Smooth muscle cell of the brain vasculature (primary cell): ENCODE measurements at places on chromosomes 1 and 21.

- DNase-seq, result no peak
These were observed 44.9 kb upstream of the BARHL2 start for GRCh38 chr1:90761781-90762589.

DNA sequence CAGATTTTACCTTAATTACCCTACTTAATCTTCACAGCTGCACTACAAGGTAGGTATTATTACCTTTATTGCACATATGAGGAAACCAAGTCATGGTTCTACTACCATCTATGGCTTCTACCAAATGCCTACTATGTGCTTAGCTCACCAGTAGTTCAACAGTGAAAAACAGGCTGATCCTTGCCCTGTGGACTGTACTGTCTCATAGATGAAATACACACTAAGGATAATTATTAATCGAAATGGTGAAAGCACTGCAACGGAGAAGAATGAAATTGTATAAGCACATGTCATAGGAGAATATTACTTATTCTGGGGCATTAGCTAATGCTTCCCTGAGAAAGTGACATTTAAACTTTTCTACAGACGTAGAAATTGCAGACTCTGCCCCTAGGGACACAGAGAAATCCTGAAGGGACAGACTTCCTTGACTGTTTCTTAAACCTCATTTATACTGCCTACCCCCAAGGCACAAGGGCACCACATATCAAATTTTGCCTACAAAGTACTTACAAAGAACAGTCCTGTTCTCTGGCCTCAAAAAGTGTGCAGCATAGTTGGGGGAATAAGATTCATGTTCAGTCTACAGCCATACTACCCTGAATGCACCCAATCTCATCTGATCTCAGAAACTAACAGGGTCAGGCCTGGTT, 148.4 kb upstream of the ZC3H11B start:
- no peak for DNase-seq

DNA sequence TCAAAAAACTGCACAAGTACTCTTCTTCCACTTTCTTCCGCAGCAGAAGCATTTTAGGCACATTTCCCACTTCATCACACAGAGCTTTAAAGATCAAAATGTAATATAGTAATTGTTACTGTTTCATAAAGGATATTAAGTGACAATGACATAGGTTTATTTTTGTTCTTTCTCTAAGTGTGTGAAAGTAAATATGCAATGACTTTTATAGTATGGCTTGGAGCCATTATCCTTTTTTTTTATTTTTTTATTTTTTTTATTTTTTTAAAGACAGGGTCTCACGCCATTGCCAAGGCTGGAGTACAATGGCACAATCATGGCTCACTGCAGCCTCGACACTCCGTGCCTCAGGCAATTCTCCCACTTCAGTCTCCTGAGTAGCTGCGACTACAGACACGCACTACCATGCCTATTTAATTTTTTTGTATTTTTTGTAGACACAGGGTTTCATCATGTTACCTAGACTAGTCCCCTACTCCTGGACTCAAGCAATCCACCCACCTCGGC, 7.0 kb downstream of the TRIM33 start:
- DNase-seq, result no peak

- DNase-seq, result no peak
These were observed 220.3 kb upstream of the NFIA start for GRCh38 chr1:60861961-60862567.

DNA sequence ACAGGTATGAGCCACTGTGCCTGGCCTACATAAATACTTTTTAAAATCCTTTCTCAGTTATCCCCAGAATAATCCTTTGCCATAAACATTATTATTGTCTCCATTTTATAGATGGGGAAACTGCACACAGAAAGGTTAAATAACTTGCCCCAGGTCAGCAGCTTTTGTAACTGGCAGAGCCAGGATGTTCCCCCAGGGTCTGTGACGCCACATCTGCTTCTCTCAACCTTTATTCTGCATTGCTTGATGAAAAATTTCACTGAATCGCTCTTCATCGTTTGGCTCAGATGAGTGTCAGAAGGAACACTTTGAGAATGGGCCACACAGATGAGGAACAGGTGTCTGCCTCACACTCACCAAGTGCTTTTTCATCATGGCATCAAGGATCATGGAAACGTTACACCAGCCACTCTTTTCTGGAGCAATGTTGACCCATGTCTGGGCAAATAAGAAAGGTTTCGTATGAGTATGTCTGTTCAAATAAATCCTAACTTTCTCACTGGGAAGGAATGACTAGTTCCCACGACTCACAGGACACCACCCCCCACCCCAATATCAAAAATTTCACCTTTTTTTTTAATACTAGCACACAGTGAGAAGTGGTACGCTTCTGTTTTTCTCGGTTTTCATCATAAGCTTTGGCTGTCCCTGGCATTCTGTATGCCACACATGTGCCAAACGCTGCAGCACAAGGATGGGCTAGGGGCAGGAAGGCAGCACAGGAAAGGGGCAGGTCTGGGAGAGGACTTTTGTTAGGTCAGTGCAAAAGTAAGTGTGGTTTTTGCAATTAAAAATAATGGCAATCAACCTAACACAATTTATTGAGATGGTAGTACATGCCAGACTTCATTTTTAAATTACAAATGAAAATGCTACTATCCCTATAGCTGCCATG, 9.0 kb upstream of the PTGFRN start:
- no peak for DNase-seq

DNA sequence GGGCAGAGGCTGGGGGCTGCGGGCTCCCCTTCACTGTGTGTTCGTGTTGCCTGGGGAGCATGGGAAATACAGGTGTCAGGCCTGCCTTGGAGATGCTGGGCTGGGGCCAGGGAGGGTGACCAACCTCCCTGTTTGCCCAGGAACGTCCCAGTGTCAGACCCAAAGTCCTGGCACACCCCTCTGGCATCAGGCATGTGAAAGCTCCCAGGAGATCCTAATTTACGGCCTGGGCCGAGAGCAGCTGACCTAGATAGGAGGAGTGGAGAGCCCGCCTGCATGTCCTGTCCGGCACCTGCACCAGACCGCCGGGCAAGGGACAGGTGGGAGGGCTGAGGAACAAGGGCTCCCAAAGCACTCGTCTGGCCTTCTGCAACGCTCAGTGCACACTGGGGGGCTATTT, 124.8 kb downstream of the PRDM16 start:
- DNase-seq, result no peak

DNA sequence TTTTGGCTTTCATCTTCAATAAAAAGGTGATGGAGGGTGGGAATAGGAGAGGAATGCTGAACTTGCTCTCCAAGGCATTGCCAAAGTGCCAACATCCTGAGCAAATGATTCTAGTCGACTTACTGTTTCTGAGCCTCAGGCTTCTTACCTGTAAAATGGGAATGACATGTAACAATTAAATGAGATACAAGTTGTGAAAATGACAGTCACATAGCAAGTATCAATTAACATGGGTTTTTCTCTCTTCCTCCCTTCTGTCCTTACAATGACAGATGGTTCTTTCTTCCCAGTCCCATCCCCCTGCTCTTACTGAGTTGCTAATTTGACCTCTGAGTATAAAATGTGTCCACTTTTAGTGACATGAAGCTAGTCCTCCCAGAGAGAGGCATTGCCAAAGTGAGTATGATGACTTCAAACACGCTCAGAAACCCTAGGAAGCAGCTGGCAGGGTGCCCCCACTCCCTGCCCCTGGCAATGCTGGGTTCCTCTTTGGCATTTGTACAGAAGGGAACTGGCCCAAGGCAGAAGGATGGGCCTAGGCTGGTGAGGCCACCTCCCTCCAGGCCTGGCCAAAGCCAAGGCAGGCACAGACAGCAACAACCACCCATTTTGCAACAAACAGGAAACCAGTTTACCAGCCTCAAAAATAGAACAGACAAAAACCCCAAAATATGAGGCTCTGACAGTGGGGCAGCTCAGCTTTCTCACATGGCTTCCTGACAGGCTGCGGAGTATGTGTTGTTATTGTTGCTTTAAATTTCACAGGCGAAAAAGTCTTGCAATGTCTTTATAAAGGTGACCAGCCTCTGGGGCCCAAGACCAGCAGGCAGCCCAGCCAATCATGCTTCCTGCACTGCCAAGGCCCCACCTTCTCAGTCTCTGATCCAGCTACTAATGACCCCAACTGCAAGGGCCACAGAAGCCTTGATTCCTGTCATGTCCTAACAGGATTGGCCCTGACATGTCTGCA, 115.9 kb downstream of the HIVEP3 start:
- DNase-seq, result no peak

GRCh38 chr1:23376890-23377811, 7.5 kb upstream of the ZNF436 start:
- peak; percentile 93 for DNase-seq

GRCh38 chr1:201369209-201369608, 8.3 kb downstream of the TNNT2 start:
- no peak for DNase-seq

DNA sequence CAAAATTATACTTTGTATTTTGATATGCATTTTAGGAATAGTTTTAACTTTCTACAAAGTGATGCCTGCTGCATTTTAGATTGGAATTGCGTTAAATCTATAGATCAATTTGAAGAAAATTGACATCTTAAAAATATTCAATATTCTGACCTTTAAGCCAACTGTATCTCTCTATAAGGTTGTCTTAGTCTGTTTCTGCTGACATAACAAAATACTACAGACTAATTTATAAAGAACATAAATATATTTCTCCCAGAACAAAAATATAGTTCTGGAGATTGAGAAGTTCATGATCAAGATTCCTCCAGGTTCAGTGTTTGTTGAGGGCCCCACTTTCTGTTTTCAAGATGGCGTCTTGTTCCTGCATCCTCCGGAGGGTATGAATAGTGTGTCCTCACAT, 73.6 kb upstream of the NEGR1 start:
- no peak for DNase-seq

GRCh38 chr1:198183605-198184004, 26.8 kb downstream of the NEK7 start:
- DNase-seq, result no peak

GRCh38 chr1:168065506-168065905, 71.2 kb downstream of the GPR161 start:
- no peak for DNase-seq

DNA sequence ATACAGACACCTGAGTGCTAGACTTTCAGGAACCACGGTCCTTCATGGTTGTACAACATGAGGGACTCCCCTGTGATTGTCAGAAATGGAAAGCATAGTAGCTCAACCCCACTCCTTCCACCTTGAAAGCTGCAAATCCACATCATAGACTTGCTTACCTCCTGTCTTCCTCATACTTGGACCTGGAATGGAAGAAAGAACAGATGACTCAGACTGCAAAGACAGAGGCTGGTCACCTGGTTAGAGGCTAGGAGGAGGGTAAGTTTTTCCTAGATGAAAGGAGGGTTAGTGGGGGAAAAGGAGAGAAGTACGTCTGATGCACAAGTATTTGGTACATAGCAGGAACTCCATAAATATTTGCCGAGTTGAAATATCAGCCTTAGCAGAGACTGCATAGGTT, 37.2 kb downstream of the LRRC71 start:
- DNase-seq, result no peak

GRCh38 chr1:235588916-235589515, 60.6 kb downstream of the GNG4 start:
- DNase-seq, result no peak

GRCh38 chr21:33998402-33998801, 75.0 kb upstream of the MRPS6 start:
- DNase-seq, result no peak

- no peak for DNase-seq
These were observed 244.6 kb downstream of the TOMM20 start for GRCh38 chr1:234884006-234884405.

- no peak for DNase-seq
These were observed 89.9 kb upstream of the TMPRSS2 start for GRCh38 chr21:41597811-41598231.

GRCh38 chr1:167268347-167268787, 47.7 kb downstream of the POU2F1 start:
- no peak for DNase-seq

GRCh38 chr1:36380782-36381181, 4.9 kb downstream of the STK40 start:
- no peak for DNase-seq

DNA sequence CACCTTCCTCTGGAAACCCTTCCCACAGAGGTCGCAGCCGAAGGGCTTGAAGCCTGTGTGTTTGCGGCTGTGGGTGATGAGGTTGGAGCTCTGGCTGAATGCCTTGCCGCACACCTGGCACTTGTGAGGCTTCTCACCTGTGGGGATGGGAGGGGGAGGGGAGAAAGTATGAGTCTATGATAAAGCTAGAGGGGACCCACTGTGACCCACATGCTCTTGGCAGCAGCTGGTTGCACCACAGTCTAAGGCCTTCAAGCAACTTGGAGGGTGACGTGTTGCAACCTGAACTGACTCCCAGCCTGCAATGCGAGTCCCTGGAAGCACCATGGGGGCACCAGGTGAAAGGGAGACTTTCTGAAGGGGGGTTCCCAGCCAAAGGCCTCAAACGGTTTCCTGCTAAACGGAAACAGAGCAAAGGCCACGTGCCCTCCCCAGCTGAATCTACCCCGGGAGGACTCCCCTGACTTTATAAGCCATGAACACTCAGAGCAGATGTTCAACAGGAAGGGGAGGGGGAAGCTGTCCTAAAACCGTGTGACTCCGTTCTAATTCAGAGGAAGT, 10.6 kb downstream of the GFI1 start:
- DNase-seq, result no peak

GRCh38 chr1:218305472-218306064, 20.5 kb downstream of the RRP15 start:
- DNase-seq, result no peak

GRCh38 chr1:46171871-46172270, 3.0 kb upstream of the TSPAN1 start:
- no peak for DNase-seq

- no peak for DNase-seq
These were observed at the start of gene NFASC for GRCh38 chr1:204870160-204870912. Gene NFASC, plus strand, starts transcription at chr1:204870862. Its CDS starts 73,454 bp downstream, at chr1:204944316.

DNA sequence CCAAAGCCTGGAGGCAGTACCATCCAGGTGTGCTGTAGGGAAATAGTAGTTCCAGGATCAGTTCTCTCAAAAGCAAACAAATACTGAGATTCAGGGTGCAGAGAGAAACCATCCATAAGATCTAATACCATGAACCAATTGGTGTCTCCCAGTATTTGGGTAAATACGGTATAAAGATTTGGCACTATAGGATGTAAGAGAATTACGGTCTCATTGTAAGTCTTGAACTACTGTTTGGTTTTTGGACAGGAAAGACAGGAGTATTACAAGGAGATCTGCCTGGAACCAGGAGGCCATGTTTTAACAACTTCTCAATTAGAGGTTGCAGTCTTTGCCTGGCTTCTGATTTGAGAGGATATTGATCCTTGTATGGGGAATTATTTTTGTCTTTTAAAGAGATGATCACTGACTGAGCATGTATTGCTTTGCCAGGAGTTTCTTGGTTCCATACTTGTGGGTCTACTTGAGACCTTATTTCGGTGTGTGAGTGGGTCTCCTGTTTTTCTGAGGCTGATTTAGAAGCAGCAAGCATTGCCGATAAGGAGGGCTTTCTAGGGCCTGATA, 10.2 kb downstream of the AADACL4 start:
- no peak for DNase-seq

- DNase-seq, result no peak
These were observed 18.5 kb downstream of the CCN1 start for GRCh38 chr1:85599076-85599491.

DNA sequence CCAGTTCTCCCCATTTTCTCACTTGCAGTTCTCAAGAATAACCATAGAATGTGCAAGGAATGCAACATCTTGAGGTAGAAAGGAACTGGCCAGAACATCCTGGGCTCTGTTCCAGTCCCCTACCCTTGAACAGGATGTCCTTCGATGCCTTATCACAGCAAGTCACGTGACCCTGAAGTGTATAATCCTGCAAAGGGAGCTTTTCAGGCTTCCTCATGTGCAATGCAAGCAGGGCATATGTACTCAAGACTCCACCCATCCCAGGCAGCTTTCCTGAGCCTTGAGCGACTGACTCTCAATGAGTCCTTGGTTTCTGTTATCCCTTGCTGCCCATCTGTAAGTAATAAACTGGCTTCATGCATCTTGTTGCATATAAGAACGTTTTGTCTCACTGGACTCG, 311.0 kb downstream of the MRPL39 start:
- no peak for DNase-seq
